Cardiac ventricle fibroblast (primary cell): ENCODE measurements at places on chromosomes 2 and 18. TPM values are rescaled to one million over a fixed set of nuclear protein-coding genes. Genes with fewer than 3 reads are reported as not detected.

POLE4 gene
- total RNA-seq, result 39.2 and 69.3 TPM in 2 replicates

DSC1 gene
- total RNA-seq, result not detected in 2 replicates

GALR1 gene
- under 0.01 TPM in 1 of 2 replicates, not detected in the other for total RNA-seq

KLHL30 gene
- total RNA-seq, result 0.06 TPM in 1 of 2 replicates, not detected in the other

KRTCAP3 gene
- not detected in 2 replicates for total RNA-seq

SOX11 gene
- not detected in 2 replicates for total RNA-seq

FBXO36 gene
- 2.6 and 2.9 TPM in 2 replicates for total RNA-seq

LOXHD1 gene
- total RNA-seq, result 0.05 TPM in 1 of 2 replicates, not detected in the other

CCBE1 gene
- total RNA-seq, result 11.7 and 18.4 TPM in 2 replicates

EXOC6B gene
- 22.3 and 41.5 TPM in 2 replicates for total RNA-seq

ITGB6 gene
- total RNA-seq, result not detected in 2 replicates

RRM2 gene
- total RNA-seq, result 4.6 and 5.9 TPM in 2 replicates

SLC4A3 gene
- 8.8 and 9.4 TPM in 2 replicates for total RNA-seq

CPO gene
- total RNA-seq, result not detected in 2 replicates

TMEFF2 gene
- 0.06 TPM in 1 of 2 replicates, not detected in the other for total RNA-seq

AKAIN1 gene
- not detected in 2 replicates for total RNA-seq

MYCN gene
- 0.37 TPM in 1 of 2 replicates, not detected in the other for total RNA-seq

PTH2R gene
- 0.34 TPM in 1 of 2 replicates, not detected in the other for total RNA-seq

DSG2 gene
- total RNA-seq, result under 0.01 and 0.05 TPM in 2 replicates
